Psoas muscle (tissue), 8 donors: ENCODE measurements at places on chromosomes 7 and 10. TPM values are rescaled to one million over a fixed set of nuclear protein-coding genes. Genes with fewer than 3 reads are reported as not detected.
A peak's percentile ranks its signal among the peaks of the same experiment; 100 is the strongest.

The OR2A5 gene
- polyA plus RNA-seq = not detected

The FANK1 gene
- 0.23 TPM for polyA plus RNA-seq

The SHH gene
- 0.01 TPM for polyA plus RNA-seq

The LIPN gene
- not detected for polyA plus RNA-seq

The TYW1 gene
- polyA plus RNA-seq = 10.4 TPM

The CRPPA gene
- 1.1 TPM for polyA plus RNA-seq

DNA sequence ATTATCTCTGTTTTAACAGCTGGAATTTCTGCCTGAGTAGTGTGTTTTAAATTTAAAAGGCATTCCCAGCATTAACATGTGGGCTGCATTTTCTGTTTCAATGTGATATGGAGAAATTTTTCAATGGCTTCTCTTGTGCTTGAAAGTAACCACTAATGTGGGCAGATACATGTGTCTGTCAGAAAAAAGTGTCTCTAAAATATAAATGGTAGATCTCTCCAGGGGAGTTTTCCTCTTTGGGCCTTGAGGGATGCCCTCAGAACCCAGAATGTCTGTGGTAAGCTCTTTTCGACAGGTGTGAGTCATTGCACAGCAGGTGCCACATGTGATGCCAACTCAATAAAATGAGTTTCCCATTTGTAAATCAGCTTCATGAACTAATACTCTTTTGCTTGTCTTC, 221.1 kb downstream of the SEMA3E start:
- no peak for DNase-seq

- DNase-seq = no peak
Measured at GRCh38 chr10:2232479-2232878, 495.2 kb upstream of the ADARB2 start.

DNA sequence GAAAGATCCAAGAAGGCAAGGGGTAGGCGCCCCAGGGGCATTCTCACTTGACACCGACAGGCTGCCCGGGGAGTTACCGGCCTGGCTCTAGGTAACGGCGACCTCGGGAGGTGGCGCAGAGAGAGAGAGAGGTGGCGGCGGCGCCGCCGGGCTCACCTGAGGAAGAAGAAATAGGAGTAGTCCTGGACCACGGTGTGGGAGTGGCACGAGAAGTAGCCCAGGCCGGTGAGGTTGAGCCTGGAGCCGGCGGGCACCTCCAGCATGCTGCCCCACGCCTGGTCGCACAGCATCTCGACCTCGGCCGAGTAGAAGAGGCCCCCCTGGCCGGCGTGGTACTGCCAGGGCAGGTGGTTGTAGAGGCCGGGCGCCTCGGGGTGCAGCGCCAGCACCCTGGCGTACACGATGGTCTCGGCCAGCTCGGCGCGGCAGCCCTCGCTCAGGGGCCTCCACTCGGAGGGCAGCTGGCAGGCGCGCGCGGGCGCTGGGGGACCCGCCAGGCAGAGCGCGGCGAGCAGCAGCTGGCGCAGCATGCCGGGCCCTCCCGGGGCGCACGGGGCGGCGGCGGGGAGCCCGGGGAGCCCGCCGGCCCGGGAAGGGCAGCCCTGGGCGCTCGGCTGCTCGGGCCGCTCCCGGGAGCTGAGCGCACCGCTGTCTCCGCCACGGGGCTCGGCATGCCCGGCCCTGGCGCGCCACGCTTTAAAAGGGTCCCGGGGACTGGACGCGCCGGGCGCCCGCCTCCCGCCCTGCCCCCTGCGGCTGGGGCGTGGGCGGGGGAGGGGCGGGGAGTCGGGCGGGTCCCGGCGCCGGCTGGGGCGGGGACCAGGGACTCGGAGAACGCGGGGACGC, at the start of gene CCDC3:
Gene CCDC3 (minus strand): TSS at position 673 of the 846 bp plus-strand sequence. CDS start 143 bp downstream, at position 530.
- peak; percentile 51 for DNase-seq

DNA sequence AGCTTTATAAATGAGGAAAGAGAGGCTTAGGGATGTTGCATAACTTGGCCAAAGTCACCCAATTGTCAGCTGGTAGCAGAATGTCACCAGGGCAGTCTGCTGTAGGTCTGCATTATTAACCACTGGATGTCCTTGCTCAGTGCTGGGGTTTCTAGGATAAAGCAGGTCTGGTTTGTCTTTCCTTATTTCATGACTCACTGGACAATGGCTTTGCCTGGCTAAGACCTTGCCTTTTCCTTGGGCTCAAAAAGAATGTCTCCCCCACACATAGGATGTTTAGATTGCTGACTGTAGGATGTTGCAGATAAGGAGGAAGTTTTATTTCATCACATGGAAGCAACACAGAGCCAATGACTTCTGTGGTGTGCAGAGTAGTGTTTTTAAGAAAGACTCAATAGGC, 29.4 kb downstream of the WDFY4 start:
- no peak for DNase-seq
